ENCODE measurements at places on chromosomes 7 and 10. TPM values are rescaled to one million over a fixed set of nuclear protein-coding genes. Genes with fewer than 3 reads are reported as not detected.

The ZNF239 gene
- 1.1 TPM for total RNA-seq

DNA sequence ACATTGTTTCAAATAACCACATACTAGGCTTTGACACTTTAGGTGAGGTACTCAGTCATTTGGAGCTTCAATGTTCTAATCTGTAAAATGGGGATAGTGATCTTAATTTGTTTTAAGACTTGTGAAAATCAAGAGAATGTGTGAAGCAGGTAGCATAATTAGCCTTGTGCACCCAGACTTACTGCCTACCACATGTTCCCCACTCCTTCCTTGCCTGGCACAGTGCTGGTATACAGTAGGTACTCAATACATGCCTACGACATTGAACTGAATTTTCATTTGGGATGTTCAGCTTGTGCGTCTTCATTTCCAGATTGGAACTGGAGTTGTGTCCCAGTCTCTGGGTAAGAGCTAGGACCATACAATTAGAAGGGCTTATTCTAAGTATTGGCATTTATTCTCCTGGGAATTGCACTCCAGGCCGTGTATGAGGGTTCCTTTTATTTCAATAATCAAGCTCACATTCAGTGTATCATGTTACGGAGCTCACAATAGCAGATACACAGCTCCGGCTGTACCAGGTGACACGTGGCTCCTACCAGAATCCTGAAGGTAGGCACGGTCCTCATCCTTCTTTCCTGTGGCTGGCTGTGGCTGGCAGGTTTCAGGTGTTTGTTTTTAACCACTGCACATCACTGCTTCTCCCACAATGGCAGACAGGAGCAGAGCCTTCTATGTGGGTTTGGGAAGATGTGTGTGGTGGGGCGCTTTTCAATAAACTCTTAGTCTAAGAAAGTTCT is 109.4 kb upstream of the PDCD4 start:
- DNase-seq: no peak

The UNCX gene
- not detected for total RNA-seq

The AKR1C3 gene
- 3.9 TPM for total RNA-seq

DNA sequence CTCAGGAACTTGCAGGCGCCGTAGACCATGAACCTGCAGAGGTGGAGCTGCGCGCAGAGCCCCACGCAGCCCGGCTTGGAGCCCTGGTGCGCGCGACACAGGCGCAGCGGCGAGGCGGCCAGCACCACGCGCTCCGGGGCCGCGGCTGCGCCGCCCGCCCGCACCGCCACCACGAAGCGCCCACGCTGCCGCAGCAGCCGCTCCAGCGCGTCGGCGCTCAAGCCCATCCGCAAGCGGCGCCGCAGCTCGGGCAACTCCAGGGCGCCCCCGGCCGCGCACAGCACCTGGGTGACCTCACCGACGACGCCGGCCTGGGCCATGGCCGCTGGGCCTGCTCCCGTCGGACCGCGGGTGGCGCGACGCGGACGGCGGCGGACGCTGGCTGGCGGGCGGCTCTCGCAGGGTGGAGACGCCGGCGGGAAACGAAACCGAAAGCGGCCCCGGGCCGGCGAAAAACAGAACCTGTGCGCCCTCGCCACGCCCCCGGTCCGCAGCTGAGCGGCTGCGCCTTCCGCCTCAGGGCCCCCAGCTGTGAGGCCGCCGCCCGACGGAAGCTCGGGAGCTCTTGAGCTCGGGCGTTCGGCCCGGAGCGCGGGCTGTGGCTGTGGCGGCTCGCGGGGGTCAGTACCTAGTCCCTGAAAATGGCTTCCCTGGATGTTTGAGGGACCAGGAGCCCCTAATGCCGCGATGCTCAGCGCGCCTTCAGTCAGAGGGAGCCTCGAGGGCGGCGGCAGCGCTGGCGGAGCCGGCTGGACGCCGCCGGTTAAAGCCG is at the start of gene PARP12:
Gene PARP12 (minus strand): TSS at position 424 of the 772 bp plus-strand sequence. CDS start 104 bp downstream, at position 320.
- DNase-seq: peak; percentile 94

DNA sequence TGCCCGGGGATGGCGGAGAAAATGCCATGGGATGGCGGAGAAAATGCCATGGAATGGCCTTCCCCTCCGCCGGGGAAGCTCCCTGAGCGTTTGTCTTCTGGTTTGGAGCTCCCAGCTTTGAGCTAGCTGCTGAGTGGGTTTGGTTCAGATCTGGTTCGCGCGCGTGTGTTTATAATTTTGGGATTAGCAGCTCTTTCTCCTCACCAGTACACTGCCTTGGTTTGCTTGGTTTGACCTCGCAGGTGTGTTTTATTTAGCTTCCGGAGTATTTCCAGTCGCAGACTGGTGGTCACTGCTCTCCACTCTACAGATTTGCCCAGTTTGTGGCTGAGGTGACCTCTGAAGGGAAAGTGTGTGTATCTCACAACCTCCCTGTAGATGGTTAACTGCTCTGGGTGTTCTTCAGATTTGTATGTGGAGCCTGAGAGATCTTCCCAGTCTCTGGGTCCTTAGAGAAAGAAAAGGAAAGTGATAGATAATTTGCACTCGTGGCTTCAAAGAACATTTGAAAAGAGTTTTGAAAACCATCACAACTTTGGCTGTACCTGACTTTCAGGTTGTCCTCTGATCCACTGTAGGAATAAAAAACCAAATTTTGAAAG is 597 bp downstream of the ZNF277 start:
- DNase-seq: peak; percentile 29

The CCL26 gene
- total RNA-seq: not detected

- peak; percentile 26 for DNase-seq
Measured at GRCh38 chr7:77157446-77157845, 35.0 kb downstream of the CCDC146 start.

DNA sequence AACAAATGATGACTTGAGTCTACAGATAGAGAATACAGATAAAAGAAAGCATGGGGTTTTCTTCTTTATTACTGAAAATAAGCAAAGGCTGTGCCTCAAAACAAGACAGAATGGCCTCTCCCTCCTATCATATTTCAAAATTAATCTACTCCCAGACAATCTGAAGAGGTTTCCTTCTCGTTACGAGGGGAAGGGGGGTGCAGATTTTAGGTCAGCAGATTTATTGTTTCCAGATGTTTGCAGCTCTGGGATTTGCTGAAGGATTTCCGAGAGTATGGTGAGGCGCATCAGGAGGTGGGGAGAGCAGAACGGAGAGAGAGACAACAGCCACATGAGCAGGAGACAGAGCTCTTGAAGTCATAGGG is 89.8 kb downstream of the KIAA1549 start:
- no peak for DNase-seq

DNA sequence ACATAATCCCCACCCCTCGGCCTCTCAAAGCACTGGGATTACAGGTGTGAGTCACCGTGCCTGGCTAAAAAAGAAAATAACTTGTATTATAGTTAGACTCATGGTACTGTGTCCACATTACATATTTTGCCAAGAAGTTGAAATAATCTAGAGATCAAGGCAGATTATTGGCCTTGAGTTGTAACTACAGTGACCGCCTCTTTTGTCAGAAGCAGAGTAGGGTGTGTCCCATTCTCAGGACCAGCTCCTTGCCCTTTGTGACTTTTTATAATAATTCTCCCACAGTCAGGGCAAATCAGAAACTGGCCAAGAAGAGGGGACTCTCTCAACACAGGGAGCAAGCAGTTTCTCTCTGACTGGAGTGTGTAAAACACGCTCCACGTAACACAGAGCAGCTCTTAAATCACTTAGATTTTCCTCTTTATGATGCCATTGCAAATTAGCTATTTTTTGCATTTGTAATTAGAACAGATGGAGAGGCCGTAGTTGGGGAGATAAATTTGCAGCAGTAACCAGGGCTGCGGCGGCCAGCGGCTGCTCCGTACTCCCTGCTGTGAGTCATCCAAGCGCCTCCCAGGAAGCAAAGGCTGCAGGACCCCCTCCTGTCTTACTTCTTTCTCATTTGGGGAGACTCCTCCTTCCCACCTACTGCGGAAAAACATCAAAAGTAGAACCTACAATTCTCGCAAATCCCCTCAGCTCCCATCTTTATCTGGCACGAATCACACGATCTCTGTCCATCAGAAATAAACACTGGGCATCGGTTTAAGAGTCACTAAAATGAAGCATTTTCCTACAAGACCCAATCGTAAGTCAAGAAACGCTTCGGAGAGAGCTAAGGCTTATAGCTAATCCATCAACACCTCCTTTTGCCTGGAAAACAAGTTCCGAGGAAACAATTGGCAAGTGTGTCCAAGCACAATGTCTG is 32.1 kb upstream of the MSRB2 start:
- DNase-seq: no peak

DNA sequence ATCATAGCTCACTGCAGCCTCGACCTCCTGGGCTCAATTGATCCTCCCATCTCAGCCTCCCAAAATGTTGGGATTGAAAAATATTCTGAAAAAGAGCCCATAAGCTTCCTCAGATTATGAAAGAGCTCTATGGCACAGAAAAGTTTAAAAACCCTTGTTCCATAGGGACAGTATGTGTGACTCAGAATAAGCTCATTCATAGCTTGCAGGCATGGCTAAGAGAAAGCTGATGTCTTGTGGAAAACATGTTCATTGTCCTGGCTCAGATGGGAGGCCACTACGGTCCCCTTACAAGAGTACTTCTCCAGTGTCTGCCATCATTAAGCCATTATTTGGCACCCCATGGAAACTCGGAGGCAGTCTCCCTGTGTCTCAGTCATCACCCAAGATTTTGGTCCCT is 64.0 kb downstream of the CCDC3 start:
- no peak for DNase-seq

- DNase-seq: no peak
Measured at GRCh38 chr7:111115966-111116365, 25.0 kb downstream of the LRRN3 start.

- no peak for DNase-seq
Measured at GRCh38 chr7:103651593-103652377, 205.8 kb upstream of the SLC26A5 start.

DNA sequence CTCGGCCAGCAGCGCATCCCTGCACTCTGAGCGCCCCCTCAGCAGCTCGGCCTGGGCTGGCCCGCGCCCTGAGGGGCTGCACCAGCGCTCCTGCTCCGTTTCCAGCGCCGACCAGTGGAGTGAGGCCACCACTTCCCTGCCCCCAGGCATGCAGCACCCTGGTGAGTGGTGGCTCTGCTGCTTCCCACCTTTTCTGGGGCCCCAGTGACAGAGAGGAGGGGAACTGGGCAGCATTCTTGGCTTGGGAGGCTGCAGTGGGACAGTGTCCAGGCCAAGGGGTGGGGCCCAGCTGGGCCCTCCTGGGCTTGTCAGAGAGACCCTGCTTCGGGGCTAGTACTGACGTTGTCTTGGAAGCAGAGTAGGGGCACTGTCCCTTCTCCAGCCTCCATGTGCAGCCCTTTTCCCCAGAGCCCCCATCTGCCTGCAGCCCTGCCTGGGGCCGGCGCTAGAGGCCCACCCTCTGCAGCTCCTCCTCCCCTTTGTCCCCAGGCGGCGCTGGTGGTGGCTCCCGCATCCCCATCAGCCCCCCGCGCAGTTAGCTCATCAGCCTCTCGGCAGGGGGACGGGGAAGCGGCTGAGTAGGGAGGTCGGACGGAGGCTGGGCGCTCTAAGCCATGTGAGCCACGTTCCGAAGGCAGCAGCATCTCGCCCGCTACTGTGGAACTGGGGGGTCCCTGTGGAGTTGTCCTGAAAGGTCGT is 29.2 kb downstream of the GBX1 start:
- DNase-seq: no peak

- no peak for DNase-seq
Measured at GRCh38 chr10:1291178-1292090, 235.2 kb downstream of the WDR37 start.

DNA sequence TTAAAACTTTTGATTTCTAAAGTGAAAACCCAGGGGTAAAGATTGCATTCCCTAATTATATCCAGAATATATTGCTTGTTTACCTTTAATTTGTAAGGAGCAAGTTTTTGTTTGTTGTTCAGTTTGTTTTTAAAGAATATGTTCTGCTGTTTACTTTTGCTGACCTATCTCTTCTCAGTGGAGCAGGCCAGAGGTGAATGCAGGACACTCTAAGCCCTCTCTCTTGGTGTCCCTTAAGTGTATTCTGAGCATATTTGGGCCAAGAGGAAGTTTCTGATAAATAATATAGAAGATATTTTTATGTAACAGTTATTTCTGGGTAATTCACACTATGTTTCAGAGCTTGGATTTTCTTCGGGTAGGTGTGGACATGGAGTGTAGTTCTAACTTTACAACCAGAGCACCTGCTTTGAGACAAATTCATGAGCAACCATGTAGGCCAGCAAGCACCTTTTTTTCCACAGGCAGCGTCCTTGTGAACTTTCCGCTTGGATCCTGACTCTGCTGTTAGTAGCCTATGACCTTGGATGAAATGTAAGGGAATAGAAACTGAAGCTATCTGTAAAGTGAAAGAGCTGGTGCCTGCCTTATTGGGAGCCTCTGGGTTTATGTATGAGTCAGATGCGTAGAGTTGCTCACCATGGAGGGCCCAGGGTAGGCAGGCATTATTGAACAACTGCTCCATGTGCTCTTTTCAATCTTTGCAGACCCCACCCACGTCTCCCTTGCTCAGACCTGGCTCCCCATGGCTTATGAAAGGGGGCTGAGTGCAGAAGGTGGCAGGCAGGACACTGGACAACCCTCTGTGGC is 16.1 kb downstream of the OGDH start:
- DNase-seq: peak; percentile 51

DNA sequence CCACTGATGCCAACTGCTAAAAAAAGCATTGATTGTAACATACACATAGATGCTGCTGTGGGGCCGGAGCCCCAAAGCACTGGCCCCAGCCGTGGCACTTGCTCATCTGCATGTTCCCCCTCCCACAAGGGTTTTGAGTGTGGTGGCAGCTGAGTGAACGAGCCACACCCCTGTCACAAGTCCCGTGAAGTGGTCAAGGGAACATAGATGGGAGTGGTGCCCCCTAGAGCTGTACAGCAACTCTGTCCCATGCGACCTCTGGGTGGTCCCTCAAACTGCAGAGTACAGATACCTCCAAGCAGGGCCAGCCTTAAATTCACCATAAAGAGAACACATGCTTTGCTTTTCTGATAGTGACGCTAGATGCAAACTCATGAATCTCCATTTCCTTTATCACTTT is 503.3 kb upstream of the NRP1 start:
- no peak for DNase-seq

DNA sequence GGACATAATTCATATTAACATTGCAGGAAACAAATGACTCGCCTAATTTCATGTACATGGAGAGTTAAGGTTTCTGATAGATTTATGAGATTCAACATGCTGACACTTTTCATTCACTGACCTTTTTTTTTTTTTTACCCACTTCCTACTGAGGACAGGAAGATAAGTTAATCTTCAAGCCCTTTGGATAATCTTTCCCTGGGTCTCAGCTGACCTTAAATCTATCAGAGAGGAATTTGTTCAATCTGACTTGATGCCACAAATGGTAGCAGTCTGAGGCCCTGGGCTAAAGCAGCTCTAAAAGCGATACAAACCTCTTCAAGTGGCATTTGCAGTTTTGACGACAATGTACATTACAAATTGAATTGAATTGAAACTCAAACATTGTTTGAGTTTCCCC is 493.3 kb upstream of the SORCS1 start:
- no peak for DNase-seq

All from activated CD8-positive, alpha-beta T cell treated with anti-CD3 and anti-CD28 coated beads, Interleukin-2, amount 10 ng/mL, durations not matched to agents 7 days and 5 days (primary cell).